ENCODE measurements at places on chromosomes 3 and 15.

- DNase-seq: no peak
Observed at GRCh38 chr15:91974321-91974720, 120.8 kb downstream of the SLCO3A1 start.

- DNase-seq: no peak
Observed at GRCh38 chr15:99680276-99680675, 53.0 kb downstream of the LYSMD4 start.

GRCh38 chr3:171860830-171861535 lies 17.8 kb downstream of the TMEM212 start:
- no peak for DNase-seq

DNA sequence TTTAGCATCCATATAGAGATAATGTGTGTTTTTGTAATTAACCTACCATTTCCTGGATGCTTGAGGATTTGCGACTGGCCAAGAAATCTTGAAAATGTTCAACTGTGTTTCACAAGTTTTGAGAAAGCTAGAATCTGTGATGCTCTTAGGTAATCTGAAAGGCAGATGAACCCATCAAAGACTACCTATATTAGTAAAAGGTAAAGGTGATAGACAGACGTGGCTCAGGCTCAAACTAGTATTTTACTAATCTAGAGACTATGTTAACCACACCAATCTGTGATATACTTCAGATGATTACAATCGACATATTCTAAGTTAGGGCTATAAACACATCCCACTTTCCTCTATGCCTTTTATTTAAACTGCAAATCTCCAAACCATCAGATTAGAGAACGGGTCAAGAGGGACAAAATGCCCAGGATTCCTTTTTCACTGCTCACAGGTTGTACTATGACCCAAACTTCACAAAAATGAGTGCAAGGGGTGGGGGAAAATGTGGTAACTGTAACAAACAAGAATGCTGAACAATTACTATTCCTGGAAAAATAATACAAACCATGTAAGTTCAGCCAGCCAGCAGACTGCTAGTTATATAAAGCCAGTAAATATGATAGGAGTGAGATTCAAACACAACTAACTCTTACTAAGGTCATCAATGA lies 295.1 kb downstream of the FOXP1 start:
- DNase-seq: no peak
